ENCODE measurements at places on chromosomes 1 and 21. TPM values are rescaled to one million over a fixed set of nuclear protein-coding genes. Genes with fewer than 3 reads are reported as not detected.

The PARS2 gene
- 6.7 TPM for total RNA-seq

The LAMB3 gene
- 74.2 TPM for total RNA-seq

The F5 gene
- total RNA-seq = 3.4 TPM

The PDE4B gene
- total RNA-seq = 14.2 TPM

The RAB25 gene
- total RNA-seq = 284 TPM

The SPATA1 gene
- total RNA-seq = not detected

The RPTN gene
- 40.3 TPM for total RNA-seq

The MYOM3 gene
- 2.3 TPM for total RNA-seq

The ZNF695 gene
- not detected for total RNA-seq

The LZIC gene
- 33.4 TPM for total RNA-seq

The TNFRSF8 gene
- 0.89 TPM for total RNA-seq

The SYTL1 gene
- total RNA-seq = 167 TPM

The RCC1 gene
- 21.3 TPM for total RNA-seq

The KCNJ15 gene
- 4.6 TPM for total RNA-seq

The RCAN1 gene
- total RNA-seq = 23.8 TPM

The PAQR6 gene
- total RNA-seq = 8.5 TPM

The PLCH2 gene
- total RNA-seq = 155 TPM

The MTMR11 gene
- 19.8 TPM for total RNA-seq

The PDE4DIP gene
- total RNA-seq = 61.4 TPM

The CAMK2N1 gene
- total RNA-seq = 18.1 TPM

The NCF2 gene
- total RNA-seq = 48.3 TPM

The CFAP74 gene
- total RNA-seq = not detected

The GJA4 gene
- 13.0 TPM for total RNA-seq

The RC3H1 gene
- total RNA-seq = 50.7 TPM

The OR2G6 gene
- not detected for total RNA-seq

The HPCAL4 gene
- total RNA-seq = not detected

The GPR3 gene
- total RNA-seq = not detected

The CLEC20A gene
- total RNA-seq = not detected

The TAF1A gene
- 1.3 TPM for total RNA-seq

The BGLAP gene
- not detected for total RNA-seq

The CD5L gene
- not detected for total RNA-seq

Data from suprapubic skin (tissue), 4 donors.